Epithelial cell of proximal tubule (primary cell): ENCODE measurements at places on chromosomes 3 and 15. TPM values are rescaled to one million over a fixed set of nuclear protein-coding genes. Genes with fewer than 3 reads are reported as not detected.

Gene STRA6
- 1.9 and 3.9 TPM in 2 replicates for total RNA-seq

Gene CYP1A1
- 0.14 and 0.52 TPM in 2 replicates for total RNA-seq

Gene GFM1
- 20.8 and 51.4 TPM in 2 replicates for total RNA-seq

Gene ST8SIA2
- total RNA-seq: 5.6 and 6.3 TPM in 2 replicates

Gene NPTN
- 90.8 and 100 TPM in 2 replicates for total RNA-seq

Gene ZNF80
- not detected in 2 replicates for total RNA-seq

Gene TEX9
- total RNA-seq: 3.3 and 4.7 TPM in 2 replicates

Gene CLDN11
- total RNA-seq: 33.7 and 61.0 TPM in 2 replicates

Gene PPP4R2
- total RNA-seq: 33.0 and 36.1 TPM in 2 replicates

Gene PSMD2
- 506 and 1,067 TPM in 2 replicates for total RNA-seq

Gene MB21D2
- 17.7 and 21.2 TPM in 2 replicates for total RNA-seq

Gene LTF
- not detected in 2 replicates for total RNA-seq

Gene NR1I2
- 0.14 and 0.69 TPM in 2 replicates for total RNA-seq

Gene IQCH
- 0.92 and 2.2 TPM in 2 replicates for total RNA-seq

Gene RETNLB
- not detected in 2 replicates for total RNA-seq

Gene PRSS50
- total RNA-seq: not detected in 2 replicates

Gene KY
- under 0.01 TPM in 1 of 2 replicates, not detected in the other for total RNA-seq

Gene NANOGP8
- total RNA-seq: not detected in 2 replicates

Gene MTHFS
- 12.5 and 22.9 TPM in 2 replicates for total RNA-seq

Gene ADAMTS7
- 7.7 and 10.5 TPM in 2 replicates for total RNA-seq

Gene ITIH1
- not detected in 2 replicates for total RNA-seq

Gene PRRT3
- 1.3 and 2.4 TPM in 2 replicates for total RNA-seq

Gene NMNAT3
- total RNA-seq: 1.6 and 2.5 TPM in 2 replicates

Gene C2CD4A
- 0.07 and 0.35 TPM in 2 replicates for total RNA-seq

Gene TRPM1
- total RNA-seq: not detected in 2 replicates

Gene GABRA5
- 0.29 and 0.43 TPM in 2 replicates for total RNA-seq

Gene SST
- total RNA-seq: 0.98 TPM in 1 of 2 replicates, not detected in the other

Gene COX17
- total RNA-seq: 45.3 and 91.1 TPM in 2 replicates

Gene FBXW12
- total RNA-seq: 0.23 TPM in 1 of 2 replicates, not detected in the other

Gene RPL29
- 1,795 and 2,087 TPM in 2 replicates for total RNA-seq

Gene TRAIP
- 17.1 and 18.9 TPM in 2 replicates for total RNA-seq

Gene SLC15A2
- total RNA-seq: 0.22 and 0.40 TPM in 2 replicates
